ENCODE measurements at places on chromosomes 5 and 9. TPM values are rescaled to one million over a fixed set of nuclear protein-coding genes. Genes with fewer than 3 reads are reported as not detected.
A peak's percentile ranks its signal among the peaks of the same experiment; 100 is the strongest.

HTR1A gene
- not detected for total RNA-seq

COMMD10 gene
- total RNA-seq: 36.5 TPM

TCF7 gene
- total RNA-seq: 2.4 TPM

PLCXD3 gene
- total RNA-seq: 1.3 TPM

IFNA21 gene
- total RNA-seq: not detected

PLAC8L1 gene
- total RNA-seq: 1.9 TPM

EXD3 gene
- total RNA-seq: 9.4 TPM

PCDHGA10 gene
- total RNA-seq: 3.6 TPM

GRCh38 chr5:57529864-57530263, 47.3 kb upstream of the ACTBL2 start:
- DNase-seq: no peak

DNA sequence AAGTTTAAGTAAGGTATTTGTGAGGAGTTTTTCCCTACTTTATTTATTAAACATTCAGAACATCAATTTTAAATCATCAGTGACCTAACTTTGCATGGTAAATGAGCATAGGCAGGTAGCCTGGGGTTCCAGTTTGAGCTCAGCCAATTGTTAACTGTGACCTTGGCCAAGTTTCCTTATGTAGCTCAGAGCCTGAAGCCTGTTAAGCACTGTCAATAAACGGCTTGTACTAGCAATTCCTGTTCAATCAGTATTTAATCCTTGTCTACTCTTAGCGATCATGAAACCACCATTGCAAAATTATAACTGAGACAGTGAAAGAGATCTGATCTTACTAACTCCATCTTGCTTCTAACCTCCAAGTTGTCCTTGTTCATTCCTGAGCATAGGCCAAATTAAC, 4.7 kb upstream of the SOWAHA start:
- no peak for DNase-seq

DNA sequence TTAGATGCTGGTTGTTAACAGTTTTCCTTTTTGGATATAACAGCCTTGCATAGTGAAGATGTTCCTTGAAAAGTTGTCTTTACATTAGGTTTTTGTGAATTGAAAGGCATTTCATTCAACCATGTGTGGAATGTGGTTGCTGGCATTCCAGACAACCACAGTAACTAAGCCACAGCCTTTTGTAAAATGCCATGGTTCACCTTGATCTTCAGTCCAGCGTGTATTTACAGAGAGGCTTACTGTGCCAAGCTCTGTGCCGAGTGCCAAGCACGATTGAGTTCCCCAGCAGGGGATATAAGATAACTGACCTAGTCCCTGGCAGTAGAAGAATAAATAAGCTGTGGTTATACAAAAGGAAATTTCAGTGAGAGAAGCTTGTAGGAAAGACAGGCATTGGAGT, 4.9 kb downstream of the EXOSC2 start:
- no peak for DNase-seq

DNA sequence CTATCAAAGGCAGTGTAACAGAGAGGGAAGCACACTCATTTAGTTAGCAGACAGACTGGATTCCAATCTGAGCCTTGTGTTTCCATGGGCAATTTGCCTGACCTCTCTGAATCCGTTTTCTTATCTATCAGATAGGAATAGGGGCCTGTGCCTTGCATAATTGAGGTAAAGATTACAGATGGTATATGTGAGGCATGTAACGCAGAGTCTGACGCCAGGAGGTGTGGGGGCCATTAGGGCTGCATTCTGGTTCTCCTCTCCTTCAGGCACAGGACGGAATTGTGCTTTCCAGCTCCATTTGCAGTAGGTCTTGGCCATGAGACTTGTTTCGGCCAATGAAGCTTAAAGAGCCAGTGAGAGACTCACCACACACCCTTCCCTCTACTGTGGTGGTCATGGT, 97.6 kb downstream of the FRMD3 start:
- no peak for DNase-seq

DNA sequence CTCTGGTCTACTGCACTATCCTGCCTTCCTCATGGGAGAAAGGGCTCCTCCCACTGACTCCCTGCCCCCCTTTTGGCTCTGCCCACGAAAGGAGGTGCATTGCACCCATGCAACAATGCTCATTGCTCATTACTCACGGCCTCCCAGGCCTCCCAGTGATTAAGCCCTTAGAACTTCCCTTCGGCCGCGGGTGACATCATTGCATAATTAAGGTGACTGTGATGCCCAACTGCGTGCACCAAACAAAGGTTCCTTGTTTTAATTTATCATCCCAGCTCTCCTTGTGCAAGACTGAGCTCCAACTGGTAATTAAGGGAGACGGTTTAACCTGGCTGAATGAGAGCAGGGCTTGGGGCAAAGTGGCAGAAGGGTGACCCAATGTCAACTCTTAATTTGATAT, 180.4 kb downstream of the GAS1 start:
- DNase-seq: peak; percentile 69

DNA sequence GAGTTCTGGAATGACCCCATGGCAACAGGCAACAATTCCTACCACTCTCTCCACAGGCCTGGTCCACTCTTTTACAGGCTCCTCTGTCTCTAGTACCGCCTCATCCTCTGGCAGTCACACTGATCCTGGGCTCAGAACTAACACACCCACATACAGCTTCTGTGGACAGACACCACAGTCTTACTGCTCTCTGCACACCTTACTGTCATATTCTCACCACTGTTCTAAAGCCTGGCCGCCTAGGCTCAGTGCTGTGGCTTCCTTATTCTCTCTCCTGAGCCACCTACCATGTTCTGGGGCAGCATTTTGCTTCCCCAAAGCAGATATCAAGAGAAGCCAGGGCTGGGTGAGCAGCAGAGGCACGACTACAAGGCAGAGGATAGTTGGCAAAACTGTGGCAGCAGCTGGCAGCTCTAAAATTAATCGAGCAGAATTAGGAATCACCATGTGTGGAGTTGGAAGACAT, 14.8 kb downstream of the REEP5 start:
- DNase-seq: no peak

DNA sequence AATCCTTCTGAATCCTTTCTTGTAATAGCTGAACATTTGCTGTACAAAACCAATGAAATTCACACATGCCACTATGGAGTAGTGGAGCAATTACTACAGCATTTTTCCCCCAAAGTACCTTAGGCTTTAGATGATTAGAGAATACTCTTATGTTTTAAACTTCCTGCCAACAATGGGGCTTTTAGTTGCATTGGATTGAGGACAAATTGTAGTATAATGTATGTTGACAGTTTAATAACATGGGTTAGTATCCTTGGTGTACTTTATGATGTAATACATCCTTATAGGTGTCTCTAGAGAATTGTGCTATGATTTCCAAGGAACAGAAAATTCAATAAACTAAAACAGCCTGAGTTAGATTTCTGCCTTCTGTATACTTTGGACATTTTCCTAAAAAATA, 422.7 kb upstream of the GRAMD2B start:
- DNase-seq: no peak

- DNase-seq: no peak
These were observed 54.0 kb upstream of the NTRK2 start for GRCh38 chr9:84615544-84615943.

- no peak for DNase-seq
These were observed 11.4 kb downstream of the ACTL7B start for GRCh38 chr9:108844391-108844790.

DNA sequence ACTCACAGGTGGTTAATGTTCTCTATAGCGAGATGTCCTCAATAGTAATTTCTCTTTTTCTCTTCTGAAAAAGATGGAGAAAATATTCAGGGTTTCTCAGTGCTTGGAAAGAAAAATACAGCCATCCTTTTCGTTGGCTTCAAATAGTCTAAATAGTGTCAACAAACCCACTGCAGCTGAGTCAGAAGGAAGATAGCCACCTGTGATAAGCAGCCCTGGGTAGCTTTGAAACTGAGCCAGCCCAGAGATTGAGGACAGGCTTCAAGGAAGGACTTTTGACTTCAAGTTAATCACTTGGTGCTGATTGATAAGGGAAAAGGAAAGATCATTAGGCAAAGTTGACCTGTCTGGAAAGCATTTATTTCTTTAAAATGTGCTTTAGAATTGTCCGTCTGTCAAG, 78.7 kb upstream of the TYRP1 start:
- no peak for DNase-seq

DNA sequence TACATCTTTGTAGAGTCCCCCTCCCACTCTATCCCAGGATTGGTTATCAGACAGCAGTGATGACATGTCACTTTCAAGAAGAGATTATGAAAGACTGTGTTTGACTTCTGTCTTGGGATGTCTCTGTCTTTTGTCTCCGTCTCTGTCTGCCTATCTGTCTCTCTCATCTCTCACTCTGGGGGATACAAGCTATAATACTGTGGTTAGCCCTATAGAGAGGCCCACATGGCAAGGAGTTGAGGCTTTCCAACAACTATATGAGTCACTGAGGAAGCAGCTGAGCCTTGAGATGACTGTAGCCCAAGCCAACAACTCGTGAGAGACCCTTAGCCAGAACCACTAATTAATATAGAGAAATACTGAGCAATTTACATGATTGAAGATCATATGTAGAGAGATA, 284.8 kb downstream of the PDE4D start:
- no peak for DNase-seq

- DNase-seq: no peak
These were observed 1902.2 kb upstream of the C9orf72 start for GRCh38 chr9:29475471-29475870.

DNA sequence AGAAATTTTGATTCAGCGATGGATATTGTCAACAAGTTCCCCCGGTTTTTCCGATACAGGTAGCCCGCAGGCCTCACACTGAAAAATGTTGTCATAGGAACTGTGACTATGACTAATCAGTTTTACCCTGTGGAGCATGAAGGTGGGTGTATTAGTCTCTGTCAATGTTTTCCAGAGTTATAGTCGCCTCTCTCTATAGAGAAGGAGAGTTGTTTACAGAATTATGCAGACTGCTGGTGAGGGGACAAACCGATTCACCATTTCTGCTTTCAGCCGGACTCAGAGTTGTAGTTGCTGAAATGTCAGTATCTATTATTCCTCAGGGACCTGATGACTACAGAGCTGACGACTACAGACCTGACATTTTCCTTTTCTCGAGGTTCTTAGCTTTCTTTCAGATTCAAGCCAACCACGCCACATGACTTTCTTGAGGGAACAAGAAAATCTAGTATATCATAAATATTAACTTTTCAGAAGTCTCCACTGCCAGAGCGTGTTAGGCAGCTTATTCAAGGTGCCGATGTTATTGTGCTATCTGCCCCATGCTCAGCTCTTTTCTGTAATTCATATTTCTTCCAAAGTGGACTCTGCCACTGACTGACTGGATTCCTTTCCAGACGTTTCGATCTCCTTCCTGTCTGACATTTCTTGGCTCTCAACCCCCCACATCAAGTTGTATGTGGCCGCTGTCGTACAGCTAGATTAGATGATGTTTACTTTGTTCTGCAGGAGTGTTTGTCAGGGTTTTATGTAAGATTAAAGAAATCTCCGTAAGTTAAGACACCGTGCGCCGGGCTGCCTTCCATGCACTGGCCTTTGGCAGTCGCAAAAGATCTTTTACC, 178.1 kb downstream of the FGF1 start:
- no peak for DNase-seq

GRCh38 chr9:92634712-92635605, 35.0 kb downstream of the IPPK start:
- DNase-seq: peak; percentile 66

GRCh38 chr5:149348518-149348917, 3.2 kb downstream of the GRPEL2 start:
- no peak for DNase-seq

DNA sequence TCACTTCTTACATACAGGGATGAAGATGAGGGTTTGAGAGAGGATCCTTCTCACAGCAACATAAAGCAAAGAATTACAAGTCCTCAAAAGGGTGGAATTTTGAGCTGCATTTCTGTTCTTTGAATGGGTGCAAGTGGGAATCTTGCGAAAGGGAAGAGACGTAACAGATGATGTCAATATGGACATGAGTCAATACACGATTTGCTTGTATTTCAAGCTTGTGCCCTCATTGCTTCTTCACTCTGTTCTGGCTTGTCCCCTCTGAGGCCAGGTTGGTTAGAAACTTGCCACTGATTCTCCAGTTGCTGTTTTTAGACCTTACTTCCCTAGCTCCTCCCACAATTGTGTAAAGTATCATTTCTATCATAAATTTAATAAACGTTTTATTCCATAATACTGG, 104.8 kb upstream of the CLINT1 start:
- no peak for DNase-seq

All from A673 (cell line).